CD4-positive, CD25-positive, alpha-beta regulatory T cell (primary cell): ENCODE measurements at places on chromosomes 2 and 18.

GRCh38 chr2:171800639-171801038 is 93.4 kb downstream of the SLC25A12 start:
- DNase-seq = no peak

DNA sequence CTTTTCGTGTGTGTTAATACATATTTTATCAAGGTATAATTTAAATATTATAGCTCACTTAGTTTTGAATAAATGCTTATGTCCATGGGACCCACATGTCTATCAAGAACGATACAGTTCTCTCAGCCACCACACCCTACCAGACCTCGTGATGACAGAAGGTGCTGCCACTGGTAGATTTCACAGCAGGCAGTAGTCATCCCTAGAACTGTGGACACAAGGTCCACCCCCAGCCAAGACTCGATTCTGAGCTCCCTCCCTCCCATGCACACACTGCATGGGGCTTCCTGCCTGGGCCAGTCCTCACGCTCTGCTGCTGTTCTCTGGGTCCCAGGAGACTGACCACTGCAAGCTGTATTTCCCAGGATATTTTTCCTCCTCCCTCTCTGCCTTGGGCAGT is 26.5 kb upstream of the CREB1 start:
- no peak for DNase-seq

- no peak for DNase-seq
Measured at GRCh38 chr2:191895743-191896142, 48.9 kb upstream of the CAVIN2 start.

DNA sequence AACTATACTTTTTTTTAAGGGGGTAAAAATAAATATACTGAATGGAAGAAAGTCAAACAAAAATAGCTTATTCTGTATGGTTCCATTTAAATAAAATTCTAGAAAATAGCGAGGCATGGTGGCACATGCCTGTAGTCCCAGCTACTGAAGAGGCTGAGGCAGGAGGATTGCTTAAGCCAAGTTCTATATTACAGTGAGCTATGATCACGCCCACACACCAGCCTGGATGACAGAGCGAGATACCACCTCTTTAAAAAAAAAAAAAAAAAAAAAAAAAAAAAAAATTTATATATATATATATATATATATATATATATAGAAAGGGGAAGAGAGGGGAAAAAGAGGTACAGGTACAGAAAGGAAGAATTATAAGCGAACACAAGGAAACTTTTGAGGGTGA is 77.7 kb downstream of the MEMO1 start:
- DNase-seq = no peak

DNA sequence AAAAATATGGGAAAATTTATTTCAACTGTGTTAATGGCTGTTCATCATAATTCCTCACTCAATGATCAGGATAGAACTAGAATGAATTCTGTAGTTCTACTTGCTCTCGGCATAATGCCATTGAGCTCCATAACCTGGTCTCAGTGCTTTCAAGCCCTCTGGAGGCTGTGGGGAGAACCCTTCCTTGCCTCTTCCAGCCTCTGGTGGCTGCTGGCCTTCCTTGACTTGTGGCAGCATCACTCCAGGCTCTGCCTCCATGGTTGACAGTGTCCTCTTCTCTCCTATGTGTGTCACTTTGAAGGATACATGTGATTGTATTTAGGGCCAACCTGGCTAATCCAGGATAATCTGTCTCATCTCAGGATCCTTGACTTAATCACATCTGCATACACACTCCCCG is 26.9 kb upstream of the CABYR start:
- DNase-seq = no peak

- DNase-seq = no peak
Measured at GRCh38 chr2:217208867-217209266, 349.0 kb upstream of the TNP1 start.

- DNase-seq = no peak
Measured at GRCh38 chr2:133607679-133608078, 39.4 kb upstream of the NCKAP5 start.

- no peak for DNase-seq
Measured at GRCh38 chr2:95730813-95731212, 139.0 kb downstream of the TRIM43 start.

GRCh38 chr2:153133716-153134115 is 344.8 kb downstream of the RPRM start:
- no peak for DNase-seq

DNA sequence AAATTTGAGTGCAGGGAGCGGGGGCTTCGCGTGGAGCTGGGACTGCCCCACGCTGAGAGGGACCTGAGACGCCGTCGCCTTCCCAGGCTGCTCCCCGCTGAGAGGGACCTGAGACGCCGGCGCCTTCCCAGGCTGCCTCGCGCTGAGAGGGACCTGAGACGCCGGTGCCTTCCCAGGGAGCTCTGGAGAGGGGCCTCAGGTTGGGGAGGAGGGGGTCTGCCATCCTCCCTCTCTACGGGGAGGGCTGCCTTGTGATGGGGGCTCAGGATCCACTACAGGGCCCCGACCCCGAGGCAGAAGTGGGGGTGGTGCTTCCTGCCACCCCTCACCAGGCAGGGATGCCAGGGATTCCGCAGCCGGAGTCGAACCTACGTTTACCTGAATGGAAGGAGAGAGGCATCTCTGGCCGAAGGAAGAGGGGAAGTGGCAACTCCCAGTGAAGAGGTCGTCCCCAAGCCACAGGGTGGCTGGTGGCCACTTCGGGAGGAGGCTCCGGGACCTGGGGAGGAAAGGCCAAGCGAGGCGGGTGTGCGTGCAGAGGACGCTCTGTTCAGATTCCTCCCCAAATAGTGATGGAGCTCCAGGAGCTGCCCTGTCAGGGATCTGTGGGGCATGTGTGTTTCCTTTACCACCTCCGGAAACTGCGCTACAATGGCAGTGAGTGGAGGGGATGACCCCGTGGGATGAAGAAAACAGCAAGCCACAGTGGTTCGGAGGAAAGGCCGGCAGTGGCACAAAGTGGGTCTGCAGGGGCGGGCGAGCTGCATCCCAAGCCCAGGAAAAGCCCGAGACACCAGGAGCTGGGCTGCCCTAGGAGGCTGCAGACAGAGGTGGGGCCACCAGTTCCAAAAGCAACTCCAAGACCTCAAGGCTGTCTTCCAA is 108.2 kb upstream of the CTDP1 start:
- DNase-seq = no peak

DNA sequence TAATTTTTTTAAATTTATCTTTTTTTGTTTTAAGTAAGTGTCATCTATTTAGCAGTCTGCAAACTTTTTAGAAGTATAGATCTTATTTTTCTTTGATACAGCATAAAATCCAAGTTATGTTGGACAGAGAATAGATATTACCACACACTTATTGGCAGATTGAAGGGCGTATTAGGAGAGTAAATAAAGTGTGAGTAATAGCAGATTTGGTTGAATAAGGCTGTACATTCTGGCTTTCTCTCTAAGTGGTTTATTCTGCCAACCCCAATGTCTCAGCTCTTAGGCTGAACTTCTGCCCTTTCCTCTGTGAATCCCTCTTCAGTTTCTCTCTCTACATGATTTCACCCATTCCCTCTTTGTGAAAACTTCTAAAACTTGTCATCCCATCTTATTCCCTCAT is 651.2 kb downstream of the DCC start:
- DNase-seq = no peak

DNA sequence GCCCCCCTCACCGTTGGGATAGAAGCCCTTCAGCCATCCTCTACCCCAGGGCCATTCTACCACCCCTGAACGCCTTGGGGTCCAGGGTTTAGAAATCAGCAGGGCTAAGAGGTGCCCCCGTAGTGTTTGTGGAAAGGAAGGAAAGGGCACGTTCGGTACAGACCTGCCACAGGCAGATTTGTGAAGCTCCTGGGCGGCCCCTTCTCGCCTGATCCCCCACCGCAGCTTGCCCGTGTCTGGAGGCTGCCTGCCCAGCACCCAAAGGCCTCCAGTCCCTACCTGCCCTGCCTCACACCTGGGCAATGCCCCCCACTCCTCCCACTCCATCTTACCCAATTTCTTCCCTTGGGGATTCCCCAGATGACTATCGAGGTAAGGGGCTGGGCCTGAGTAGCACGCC is 21.2 kb downstream of the ATP6V1C2 start:
- no peak for DNase-seq

DNA sequence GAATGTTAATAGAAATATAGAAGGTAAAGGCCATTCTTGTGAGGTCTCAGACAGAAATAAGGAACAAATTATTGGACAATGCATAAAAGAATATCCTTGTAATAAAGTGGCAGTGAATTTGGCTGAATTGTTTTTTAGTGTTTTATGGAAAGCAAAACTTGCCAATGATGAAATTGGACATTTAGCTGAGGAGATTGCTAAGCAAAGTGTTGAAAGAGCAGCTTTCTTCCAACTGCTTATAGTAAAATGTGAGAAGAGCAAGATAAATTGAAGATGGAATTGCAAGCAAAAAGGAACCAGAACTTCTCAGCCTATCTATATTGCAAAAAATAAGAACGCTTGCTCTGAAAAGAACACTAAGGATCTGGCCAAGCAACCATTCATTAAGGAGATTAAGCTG is 245.7 kb downstream of the MREG start:
- no peak for DNase-seq

- no peak for DNase-seq
Measured at GRCh38 chr2:224060783-224061482, 21.8 kb upstream of the SERPINE2 start.

GRCh38 chr2:168601741-168602140 is 145.7 kb downstream of the CERS6 start:
- DNase-seq = no peak

GRCh38 chr2:227703280-227703732 is 14.5 kb downstream of the SLC19A3 start:
- no peak for DNase-seq

GRCh38 chr2:30450025-30450424 is 3.0 kb downstream of the LCLAT1 start:
- DNase-seq = no peak

DNA sequence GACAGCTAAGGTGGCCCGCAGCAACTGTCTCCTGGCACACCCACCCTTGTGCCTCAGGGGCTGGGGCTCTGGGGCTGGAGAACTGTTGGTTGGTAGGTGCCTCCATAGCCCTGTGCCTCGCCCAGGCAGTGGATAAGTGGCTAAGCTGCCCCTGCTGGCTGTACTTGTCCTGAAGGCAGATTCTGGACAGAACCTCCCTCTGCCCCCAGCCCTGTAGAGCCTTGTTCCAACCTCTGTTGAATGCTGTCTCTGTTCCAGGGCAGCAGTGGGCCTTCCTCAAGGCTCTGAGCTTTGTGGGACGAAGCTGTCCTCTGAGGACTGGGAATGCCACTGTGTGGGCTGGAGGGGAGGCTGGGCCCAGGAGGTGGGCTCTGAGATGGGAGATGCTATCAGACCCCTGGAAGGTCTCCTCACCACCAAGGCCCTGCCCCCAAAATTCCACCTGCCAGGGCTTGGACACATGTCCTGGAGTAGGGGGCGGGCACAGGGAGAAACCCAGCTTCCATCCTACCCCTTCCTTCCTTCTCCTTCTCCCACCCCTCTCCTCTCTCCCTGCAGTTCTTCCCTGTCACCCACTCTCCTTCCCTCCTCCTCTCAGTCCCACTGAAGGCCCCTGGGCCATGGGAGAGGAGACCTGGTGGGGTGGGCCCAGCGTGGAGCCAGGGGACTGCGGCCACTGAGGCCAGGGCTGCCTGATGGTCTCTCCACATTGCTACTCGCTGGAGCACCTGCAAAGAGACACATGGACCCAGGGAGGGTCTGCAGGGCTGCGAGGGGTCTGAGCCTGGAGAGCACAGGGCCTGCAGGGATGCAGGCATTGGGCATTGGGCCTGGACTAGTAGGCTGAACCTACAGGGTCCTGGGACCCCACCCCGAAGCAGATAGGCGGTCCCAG is 1.7 kb upstream of the PDCD1 start:
- no peak for DNase-seq

DNA sequence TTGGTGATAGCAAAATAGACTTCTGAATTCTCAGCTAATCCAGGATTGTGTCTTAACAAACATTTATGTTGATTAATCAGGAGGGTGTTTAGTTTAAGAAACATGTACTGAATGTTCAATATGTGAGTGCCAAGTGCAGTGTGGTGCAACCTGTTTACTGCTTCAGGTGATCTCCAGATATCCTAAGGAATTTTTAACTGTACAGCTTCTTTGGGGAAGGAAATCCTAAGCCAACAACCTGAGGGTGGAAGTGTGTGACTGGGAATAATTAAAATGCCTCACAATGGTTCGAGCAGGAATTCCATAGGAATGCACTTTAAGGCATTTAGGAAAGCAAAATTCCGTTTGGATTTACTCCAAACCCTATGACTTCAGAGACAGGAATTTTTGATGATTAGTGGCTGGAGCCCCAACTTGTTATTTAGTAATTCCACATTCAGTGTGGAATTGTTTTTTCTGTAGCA is 16.4 kb downstream of the CRIM1 start:
- no peak for DNase-seq

- no peak for DNase-seq
Measured at GRCh38 chr2:72148837-72149555, 1.3 kb upstream of the CYP26B1 start.

DNA sequence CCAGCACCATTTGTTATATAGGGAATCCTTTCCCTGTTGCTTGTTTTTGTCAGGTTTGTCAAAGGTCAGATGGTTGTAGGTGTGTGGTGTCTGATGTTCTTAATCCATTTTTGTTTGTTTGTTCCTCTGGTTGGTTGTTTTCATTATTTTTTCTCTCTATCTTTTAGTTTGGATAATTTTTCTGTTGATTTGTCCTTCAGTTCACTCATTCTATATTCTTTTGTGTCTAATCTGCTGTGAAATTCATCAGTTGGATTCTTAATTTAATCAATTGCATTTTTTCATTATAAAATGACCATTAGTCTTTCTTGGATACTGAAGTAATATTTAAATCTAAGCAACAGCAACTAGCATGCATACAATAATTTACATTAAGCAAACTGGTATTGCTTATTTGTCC is 206.7 kb upstream of the TRIB2 start:
- DNase-seq = no peak
